Osteoblast (primary cell): ENCODE measurements at places on chromosomes 7 and 10. TPM values are rescaled to one million over a fixed set of nuclear protein-coding genes. Genes with fewer than 3 reads are reported as not detected.

The IMPDH1 gene
- total RNA-seq: 31.5 and 35.8 TPM in 2 replicates

The MCM10 gene
- 1.4 and 2.4 TPM in 2 replicates for total RNA-seq

The OPN4 gene
- not detected in 2 replicates for total RNA-seq

The ASB10 gene
- not detected in 2 replicates for total RNA-seq

The LOXL4 gene
- 28.6 and 36.6 TPM in 2 replicates for total RNA-seq

The PRR15 gene
- 1.1 and 1.2 TPM in 2 replicates for total RNA-seq

The HTR5A gene
- total RNA-seq: not detected in 2 replicates

The TEX47 gene
- not detected in 2 replicates for total RNA-seq

The LIPJ gene
- under 0.01 TPM in 2 replicates for total RNA-seq

The BAG3 gene
- 12.7 TPM in 2 replicates for total RNA-seq

The AKR1C2 gene
- 38.6 and 46.0 TPM in 2 replicates for total RNA-seq

The GHRHR gene
- total RNA-seq: not detected in 2 replicates

The PDE6C gene
- total RNA-seq: not detected in 2 replicates

The ARHGEF35 gene
- 2.4 and 3.6 TPM in 2 replicates for total RNA-seq

The ADRB1 gene
- not detected in 2 replicates for total RNA-seq

The GRM8 gene
- total RNA-seq: not detected in 2 replicates

The FAM237B gene
- total RNA-seq: not detected in 2 replicates

The XRCC2 gene
- total RNA-seq: 0.72 and 1.2 TPM in 2 replicates

The RELN gene
- 0.29 and 0.36 TPM in 2 replicates for total RNA-seq

The PDK4 gene
- 0.36 and 0.59 TPM in 2 replicates for total RNA-seq

The COL13A1 gene
- 1.1 and 1.8 TPM in 2 replicates for total RNA-seq

The CRHR2 gene
- total RNA-seq: not detected in 2 replicates

The OR2A12 gene
- not detected in 2 replicates for total RNA-seq

The EMX2 gene
- 0.88 and 1.4 TPM in 2 replicates for total RNA-seq

The ASZ1 gene
- total RNA-seq: not detected in 2 replicates

The HOXA13 gene
- total RNA-seq: 6.2 and 8.0 TPM in 2 replicates

The TCF7L2 gene
- 9.0 and 10.6 TPM in 2 replicates for total RNA-seq

The ACSM6 gene
- total RNA-seq: not detected in 2 replicates

The C10orf53 gene
- total RNA-seq: not detected in 2 replicates

The MTG1 gene
- total RNA-seq: 28.3 and 31.5 TPM in 2 replicates

The TBATA gene
- not detected in 2 replicates for total RNA-seq

The PRRT4 gene
- total RNA-seq: not detected in 2 replicates

The TUBB8 gene
- total RNA-seq: not detected in 2 replicates

The FAM3C gene
- 65.5 and 67.2 TPM in 2 replicates for total RNA-seq

The SLC16A9 gene
- total RNA-seq: 0.72 and 1.2 TPM in 2 replicates

The OR13A1 gene
- total RNA-seq: under 0.01 TPM in 1 of 2 replicates, not detected in the other

The TFPI2 gene
- total RNA-seq: 8.7 and 10.6 TPM in 2 replicates

The SNCG gene
- total RNA-seq: 0.36 and 2.4 TPM in 2 replicates
